ENCODE measurements at places on chromosomes 5 and 9.

DNA sequence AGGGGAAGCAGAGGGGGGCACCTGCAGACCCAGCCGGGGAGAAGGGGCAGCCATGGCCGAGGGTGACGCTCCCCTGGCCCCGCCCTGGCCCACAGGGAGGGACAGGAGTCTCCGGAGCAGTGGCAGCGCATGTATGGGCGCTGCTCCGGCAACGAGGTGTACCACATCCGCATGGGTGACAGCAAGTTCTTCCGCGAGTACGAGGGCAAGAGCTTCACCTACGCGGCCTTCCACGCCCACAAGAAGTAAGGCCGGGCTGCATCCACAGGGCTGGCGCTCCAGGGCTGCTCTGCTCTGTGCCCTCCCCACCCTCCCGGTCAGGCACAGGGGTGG lies 68.2 kb downstream of the KCNT1 start:
- no peak for DNase-seq

DNA sequence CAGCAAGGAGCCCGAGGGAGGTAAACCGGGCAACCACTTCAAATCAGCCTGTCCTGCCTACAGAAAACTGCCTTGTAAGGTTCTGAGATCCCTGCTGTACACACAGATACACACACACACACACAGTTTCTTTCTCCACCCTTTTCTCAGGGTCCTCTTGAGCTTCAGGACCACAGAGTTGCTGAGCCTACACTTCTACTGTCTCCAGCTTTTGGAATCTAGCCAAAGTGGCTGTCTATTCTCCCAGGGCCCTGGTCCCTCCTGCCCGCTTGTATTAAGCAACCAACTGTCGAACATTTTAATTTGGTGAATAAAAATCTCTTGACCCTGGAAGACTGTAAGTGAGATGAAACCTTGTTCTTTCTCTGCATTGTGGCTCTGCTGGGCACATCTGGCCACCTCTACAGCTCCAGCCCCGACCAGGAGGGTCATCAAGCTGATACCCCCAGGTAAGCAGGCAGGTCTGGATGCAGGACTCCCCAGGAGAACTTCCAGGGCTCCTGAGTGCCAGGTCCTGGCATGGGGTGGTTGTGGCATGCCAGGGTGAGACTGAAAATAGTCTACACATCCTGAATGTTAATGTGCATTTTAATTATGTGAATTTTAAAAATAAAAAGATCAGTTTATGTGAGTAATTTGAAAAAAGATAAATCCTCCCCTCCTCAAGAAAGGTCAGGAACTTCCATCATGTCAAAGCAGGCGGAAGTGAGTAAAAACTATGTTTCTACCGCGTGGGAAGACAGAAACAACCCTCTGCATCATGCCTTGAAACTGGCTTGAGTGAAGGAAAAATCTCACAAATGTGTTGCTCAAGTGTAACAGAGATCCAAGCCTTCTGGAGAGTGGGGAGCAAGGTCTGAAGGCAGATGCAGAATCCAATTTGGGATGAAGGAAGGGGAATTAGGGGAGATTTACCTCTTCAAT lies 15.0 kb upstream of the S1PR3 start:
- DNase-seq, result no peak

- DNase-seq, result no peak
These were observed 100.7 kb downstream of the NLN start for GRCh38 chr5:65822710-65823109.

DNA sequence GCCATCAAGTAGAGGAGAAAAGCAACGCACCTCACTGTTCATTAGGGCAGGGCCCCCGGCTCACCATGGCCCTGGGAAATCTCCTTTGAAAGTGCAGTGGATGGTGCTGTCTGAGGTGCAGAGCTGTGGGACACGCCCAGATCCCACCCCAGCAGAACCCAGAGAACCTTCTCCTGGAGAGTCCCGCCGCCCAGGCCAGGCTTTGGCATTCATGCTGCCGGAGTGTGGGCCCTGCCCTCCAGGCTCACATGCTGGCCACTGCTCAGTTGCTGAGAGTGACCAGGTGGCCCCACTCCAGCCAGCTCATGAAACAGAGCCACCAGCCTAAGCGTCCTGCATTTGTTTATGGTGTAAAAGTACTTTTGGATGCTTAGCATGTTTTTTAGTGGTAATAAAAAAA lies 23.8 kb upstream of the LRRC14B start:
- no peak for DNase-seq

DNA sequence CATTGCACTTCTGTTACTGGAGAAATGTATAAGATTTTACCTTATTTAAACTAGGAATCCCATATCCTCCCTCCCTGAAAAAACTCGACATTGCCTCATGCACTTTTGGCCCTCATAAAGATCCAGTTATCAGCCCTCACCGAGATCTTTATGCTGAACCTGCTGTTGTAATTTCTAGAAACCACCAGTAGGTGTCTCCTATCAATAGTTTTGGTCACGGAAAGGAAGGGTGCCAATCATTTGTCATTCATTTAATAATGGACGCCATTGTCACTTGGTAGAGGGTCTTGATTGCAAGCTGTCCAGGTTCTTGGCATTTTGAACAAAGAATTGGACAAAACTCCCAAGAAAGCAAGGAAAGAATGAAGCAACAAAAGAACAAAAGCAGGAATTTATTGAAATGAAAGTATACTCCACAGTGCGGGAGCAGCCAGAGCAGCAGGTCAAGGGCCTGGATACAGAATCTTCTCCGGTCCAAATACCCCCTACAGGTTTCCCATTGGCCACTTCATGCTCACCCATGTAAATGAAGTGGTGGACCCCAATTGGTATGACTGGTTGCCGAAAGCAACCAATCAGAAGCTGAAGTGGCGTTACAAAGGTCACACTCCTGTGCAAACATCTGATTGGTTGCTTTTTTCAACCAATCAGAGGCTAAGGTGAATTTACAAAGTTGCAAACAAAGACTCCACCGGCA lies 524.3 kb downstream of the PSAT1 start:
- no peak for DNase-seq

DNA sequence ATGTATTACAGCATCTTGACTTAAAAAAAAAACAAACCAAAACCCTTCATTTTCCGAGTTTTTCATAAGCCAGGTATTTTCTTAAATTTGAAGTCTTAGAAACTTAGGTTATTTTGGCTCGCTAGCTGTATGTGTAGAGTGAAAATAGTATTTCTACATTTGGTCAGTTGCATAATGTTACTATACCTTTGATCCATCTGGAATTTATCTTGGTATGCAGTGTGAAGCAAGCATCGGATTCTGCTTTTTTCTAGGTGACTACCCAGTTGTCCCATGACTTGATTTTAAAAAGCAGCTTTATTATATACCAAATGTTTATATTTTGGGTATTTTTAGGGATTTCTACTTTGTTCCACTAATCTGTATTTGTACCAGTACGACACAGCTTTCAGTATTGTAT lies 27.7 kb downstream of the UBAP1 start:
- no peak for DNase-seq

DNA sequence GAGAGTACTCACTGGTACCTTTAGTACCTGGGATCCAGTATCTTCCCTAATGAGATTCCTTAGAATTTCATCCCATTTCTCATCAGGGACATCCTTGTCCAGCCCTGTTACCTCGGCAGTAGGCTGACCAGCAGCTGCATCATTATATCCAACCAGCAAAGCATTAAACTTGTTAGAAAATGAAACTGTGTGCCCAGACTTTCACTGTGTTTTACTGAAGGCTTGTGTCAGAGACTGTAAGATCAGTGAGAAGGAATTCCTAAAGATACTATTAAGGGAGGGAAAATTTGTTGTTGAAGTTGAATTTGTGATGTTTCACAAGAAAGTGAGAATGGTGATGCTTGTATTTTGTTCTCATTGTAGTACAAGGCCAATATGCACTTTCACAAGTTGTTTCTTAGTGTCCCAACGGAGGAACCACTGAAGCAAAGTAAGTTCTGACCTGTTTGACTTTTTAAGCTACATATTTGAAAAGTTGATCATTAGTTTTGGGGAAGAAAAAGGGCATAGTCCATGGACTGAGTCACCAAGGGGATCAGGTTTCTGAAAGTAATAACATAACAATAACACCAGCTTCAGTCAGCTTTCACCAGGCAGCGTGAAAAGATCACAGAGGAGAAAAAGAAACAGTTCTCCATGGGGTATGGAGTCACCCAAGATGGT lies 48.8 kb downstream of the GRAMD2B start:
- no peak for DNase-seq

GRCh38 chr5:168128557-168128956 lies 162.9 kb upstream of the WWC1 start:
- DNase-seq, result no peak

DNA sequence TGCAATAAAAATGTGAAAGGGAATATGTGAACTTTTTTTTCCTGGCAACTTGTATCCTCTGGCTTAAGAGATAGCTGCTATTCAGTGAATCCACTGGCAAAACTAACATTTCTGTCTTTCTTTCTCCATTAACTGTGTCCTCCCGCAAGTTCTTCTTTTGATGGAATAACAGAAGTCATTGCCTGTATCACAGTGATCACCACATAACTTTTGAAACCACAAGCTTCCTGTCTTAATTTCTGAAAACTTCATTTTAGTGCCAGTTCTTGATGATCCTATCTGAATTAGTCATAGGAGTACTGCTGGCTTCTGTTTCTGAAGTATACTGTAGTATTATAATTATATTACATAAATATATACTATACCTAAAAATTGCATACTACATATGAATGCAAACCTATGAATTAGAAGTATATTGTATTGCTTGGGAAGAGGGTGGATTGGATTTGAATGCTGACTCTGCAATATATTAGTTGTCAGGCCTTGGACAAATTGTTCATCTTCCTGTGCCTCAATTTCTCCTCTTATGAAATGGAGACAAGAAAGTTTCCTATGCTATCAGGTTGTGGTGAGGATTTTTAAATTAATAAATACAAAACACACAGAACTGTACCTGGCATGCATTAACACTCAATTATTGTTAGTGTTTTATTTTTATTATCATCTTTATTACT lies 441.6 kb downstream of the CETN3 start:
- no peak for DNase-seq

Data from lower lobe of right lung (tissue), 2 donors.